Left cardiac atrium (tissue), 4 donors: ENCODE measurements at places on chromosomes 7 and 10. TPM values are rescaled to one million over a fixed set of nuclear protein-coding genes. Genes with fewer than 3 reads are reported as not detected.

DNA sequence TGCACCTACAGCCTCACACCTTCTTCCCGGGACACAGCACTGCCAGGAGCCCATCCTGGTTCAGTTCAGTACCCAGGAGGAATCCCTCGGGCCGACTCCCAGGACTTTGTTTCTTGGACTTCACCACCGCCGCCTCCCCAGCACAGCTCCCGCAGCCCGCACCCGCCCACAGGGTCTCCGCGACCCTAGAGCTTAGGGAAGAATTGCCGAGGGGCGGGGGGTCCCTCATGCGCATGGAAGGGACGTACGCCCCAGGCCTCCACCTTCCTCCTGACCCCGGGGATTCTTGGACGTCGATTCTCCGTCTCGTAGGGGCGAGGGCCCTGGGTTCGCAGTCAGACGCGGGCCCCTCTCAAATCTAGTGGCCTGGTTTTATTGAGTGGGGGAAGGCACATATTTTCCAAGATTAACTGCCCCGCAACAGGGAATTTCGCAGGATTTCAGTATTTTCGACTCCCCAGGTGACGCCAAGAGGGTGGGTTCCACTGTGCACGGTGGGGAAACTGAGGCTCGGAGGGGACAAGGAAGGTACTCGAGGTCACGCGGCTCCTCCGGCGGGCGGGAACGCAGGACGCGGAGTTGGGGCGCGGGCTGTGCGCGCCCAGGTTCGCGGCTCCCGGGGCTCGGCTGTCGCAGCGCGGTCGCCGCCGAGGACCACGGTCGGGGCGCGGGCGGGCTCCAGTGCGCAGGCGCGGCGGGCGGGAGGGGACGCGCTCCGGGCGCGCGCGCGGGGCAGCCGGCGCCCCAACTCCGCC is at the start of gene ADCY1:
TSS of gene ADCY1 (plus strand) at position 708 of the 755 bp plus-strand sequence. CDS start 176 bp downstream, outside the sequence.
- peak; percentile 32 for DNase-seq

- DNase-seq = no peak
Measured at GRCh38 chr10:43376046-43376635, 4.7 kb downstream of the FXYD4 start.

GRCh38 chr7:75689246-75690099 is 49.3 kb downstream of the HIP1 start:
- no peak for DNase-seq

UCMA gene
- total RNA-seq = not detected

DNA sequence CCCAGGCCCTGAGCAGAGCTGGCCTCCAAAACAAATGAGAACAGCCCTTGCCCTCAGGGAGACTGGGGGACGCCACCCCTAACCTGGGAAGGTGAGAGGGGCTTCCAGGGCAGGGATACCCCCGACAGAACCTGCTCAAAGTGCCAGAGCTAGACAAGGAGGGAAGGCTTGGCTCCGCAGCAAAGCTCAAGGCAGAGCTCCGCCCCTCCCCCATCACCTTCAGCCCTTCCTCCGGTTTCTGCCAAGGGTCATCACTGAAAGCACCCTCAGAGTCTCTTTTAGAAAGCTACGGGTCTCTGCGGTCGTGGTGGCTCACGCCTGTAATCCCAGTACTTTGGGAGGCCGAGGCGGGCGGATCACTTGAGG is 73.4 kb upstream of the CUX1 start:
- no peak for DNase-seq

- no peak for DNase-seq
Measured at GRCh38 chr10:35533565-35533964, 71.6 kb upstream of the GJD4 start.

DNA sequence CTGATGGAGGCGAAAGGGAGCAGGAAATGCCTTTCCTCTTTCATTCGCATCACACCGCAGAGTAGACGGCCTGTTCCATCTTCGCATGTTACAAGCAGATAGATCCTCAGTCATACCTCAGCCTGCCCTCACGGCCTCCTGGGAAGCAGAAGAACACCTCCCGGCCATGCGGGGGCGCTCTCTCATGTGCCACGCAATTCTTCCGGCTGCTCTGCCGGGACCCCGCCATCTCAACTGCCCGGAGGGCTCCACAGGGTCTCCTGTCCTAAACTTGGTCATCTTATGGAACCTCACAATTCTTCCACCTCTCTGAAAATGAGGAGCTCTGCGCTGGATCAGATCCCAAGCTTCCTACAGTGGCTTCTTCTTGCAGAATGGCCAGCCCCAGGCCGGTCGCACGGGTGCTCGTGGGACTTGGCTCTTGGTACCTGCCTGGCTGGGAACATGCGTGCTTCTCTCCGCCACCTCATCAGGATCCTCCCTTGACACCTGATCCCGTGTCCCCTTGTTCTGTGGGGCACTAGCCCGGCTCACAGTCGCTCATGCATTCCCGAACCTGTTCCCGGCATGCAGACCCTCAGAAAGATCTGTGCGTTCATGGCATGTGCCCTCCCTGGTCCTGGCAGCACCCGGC is 262.8 kb upstream of the SHH start:
- no peak for DNase-seq

DNA sequence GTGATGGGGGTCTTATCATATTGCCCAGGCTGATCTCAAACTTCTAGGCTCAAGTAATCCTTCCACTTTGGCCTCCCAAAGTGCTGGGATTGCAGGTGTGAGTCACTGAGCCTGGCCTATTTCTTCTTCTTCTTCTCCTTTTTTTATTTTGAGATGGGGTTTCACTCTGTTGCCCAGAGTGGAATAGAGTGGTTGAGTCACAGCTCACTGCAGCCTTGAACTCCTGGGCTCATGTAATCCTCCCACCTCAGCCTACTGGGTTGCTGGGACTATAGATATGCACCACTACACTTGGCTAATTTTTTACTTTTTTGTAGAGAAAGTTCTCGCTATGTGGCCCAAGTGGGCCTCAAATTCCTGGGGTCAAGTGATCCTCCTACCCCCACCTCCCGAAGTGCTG is 124.3 kb downstream of the SKIDA1 start:
- DNase-seq = no peak

CYP26A1 gene
- 0.29 TPM for total RNA-seq

- no peak for DNase-seq
Measured at GRCh38 chr7:104818961-104819880, 194.8 kb upstream of the KMT2E start.

HABP2 gene
- total RNA-seq = not detected

HGF gene
- total RNA-seq = 5.6 TPM

- DNase-seq = no peak
Measured at GRCh38 chr10:37712489-37713131, 144.8 kb downstream of the ZNF248 start.

DNA sequence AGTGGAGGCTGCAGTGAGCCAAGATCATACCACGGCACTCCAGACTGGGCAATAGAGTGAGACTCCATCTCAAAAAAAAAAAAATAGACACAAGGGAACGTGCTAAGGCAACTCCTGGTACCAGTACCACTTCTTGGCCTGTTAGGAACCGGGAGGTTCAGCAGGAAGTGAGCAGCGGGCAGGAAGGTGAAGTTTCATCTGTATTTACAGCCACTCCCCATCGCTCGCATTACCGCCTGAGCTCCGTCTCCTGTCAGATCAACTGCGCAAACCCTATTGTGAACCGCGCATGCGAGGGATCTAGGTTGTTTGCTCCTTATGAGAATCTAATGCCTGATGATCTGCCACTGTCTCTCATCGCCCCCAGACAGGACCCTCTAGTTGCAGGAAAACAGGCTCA is 69.9 kb upstream of the FOXK1 start:
- DNase-seq = no peak

- no peak for DNase-seq
Measured at GRCh38 chr10:85602713-85603112, 763.9 kb downstream of the GRID1 start.

- no peak for DNase-seq
Measured at GRCh38 chr10:133297504-133297903, 11.2 kb downstream of the TUBGCP2 start.

HILPDA gene
- 9.7 TPM for total RNA-seq

MMD2 gene
- total RNA-seq = not detected

DNA sequence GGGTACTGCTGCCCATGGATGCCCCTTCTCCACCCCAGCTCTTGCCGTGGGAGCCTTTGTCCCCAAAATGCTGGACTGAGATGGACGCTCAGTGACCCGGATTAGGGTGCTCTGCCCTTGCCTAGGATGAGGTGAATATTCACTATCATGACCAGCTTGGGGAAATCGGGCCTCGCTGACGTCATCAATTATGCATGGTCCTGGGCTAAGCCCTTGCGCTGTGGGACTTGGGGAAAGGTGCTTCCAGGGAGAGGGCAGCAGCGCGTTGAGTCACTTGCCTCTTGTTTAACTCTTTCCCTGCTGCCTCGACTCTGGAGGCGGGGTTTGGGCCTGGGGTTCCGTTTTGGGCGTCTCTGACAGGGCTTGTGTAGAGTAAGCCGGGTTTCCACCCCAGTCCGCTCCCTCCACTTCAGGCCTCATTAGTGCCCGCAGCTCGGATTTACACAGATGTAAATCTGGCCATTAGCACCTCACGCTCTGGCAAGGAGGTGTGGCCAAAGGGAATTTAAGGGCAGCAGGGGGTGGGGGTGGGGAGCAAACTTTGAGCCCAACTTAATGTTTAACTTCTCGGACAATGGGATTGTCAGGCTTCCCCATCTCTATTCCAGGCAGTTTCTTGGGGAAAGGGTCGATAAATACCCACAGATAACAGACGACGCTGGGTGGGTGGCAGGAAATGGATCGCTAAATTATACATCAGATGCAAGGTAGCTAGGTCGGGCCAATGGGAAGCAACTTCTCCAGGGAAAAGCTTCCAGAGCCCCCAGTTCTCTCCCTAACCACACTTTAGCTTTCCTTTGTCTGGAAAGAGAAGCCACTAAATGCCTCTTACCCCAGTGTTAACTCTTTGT is 51.3 kb upstream of the TCF7L2 start:
- DNase-seq = peak; percentile 36

TMEM176A gene
- total RNA-seq = 110 TPM

DNA sequence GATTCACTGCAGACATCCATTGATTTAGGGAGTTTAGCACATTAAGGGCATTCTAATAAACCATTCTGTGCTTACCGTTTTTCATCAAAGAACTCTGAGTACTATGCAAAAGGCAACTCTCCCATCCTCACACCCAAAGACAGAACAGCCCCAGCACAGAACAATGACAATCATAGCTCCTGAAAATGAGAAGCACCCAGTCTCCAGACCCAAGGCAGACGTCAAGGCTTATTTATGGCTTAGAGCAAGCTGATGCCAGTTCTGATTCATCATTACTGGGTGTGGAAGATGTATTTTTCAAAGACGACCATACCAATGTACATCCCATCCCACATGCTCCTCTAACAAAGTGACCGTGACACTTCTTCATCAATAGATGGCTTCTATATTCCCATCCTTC is 67.6 kb downstream of the OSBPL3 start:
- no peak for DNase-seq
